ENCODE measurements at places on chromosomes 2 and 18. TPM values are rescaled to one million over a fixed set of nuclear protein-coding genes. Genes with fewer than 3 reads are reported as not detected.

The HNMT gene
- total RNA-seq, result 16.8 TPM

The TUBA3E gene
- total RNA-seq, result not detected

The IL37 gene
- total RNA-seq, result not detected

The KRTCAP3 gene
- not detected for total RNA-seq

The SGO2 gene
- 2.6 TPM for total RNA-seq

The CPO gene
- 0.47 TPM for total RNA-seq

The ANKRD30B gene
- total RNA-seq, result 0.23 TPM

The CDH7 gene
- total RNA-seq, result not detected

The LYG2 gene
- not detected for total RNA-seq

The FHOD3 gene
- 7.0 TPM for total RNA-seq

The DNAH6 gene
- total RNA-seq, result not detected

The FBXO41 gene
- total RNA-seq, result 0.23 TPM

The GPR39 gene
- 0.98 TPM for total RNA-seq

The SMPD4 gene
- 5.4 TPM for total RNA-seq

The SFT2D3 gene
- total RNA-seq, result 1.6 TPM

The SLC5A7 gene
- not detected for total RNA-seq

The SERPINB12 gene
- not detected for total RNA-seq

The CD28 gene
- total RNA-seq, result not detected

The SPAG16 gene
- total RNA-seq, result 19.1 TPM

The ATL2 gene
- total RNA-seq, result 62.9 TPM

The IL1A gene
- total RNA-seq, result not detected

The MYCN gene
- not detected for total RNA-seq

The BMP10 gene
- not detected for total RNA-seq

The MAL gene
- total RNA-seq, result not detected

The TEKT4 gene
- not detected for total RNA-seq

The CBLN2 gene
- not detected for total RNA-seq

The CCDC141 gene
- under 0.01 TPM for total RNA-seq

The SDC1 gene
- 9.6 TPM for total RNA-seq

The GKN2 gene
- not detected for total RNA-seq

The LRP2 gene
- not detected for total RNA-seq

The ECEL1 gene
- not detected for total RNA-seq

The IL36B gene
- not detected for total RNA-seq

The SCYGR4 gene
- not detected for total RNA-seq

The RNMT gene
- total RNA-seq, result 8.9 TPM

The ACTG2 gene
- total RNA-seq, result 0.35 TPM

The CCNYL1 gene
- 5.9 TPM for total RNA-seq

The PMAIP1 gene
- total RNA-seq, result 1.4 TPM

The PNKD gene
- total RNA-seq, result 20.6 TPM

The ZNF396 gene
- total RNA-seq, result 1.6 TPM

The DRC1 gene
- not detected for total RNA-seq

The TFCP2L1 gene
- not detected for total RNA-seq

Data from smooth muscle cell of the coronary artery (primary cell).